Neural progenitor cell (in vitro differentiated cells): ENCODE measurements at places on chromosomes 3 and 15. TPM values are rescaled to one million over a fixed set of nuclear protein-coding genes. Genes with fewer than 3 reads are reported as not detected.

The COL8A1 gene
- total RNA-seq, result not detected in 2 replicates

The ETV5 gene
- total RNA-seq, result 12.5 and 16.3 TPM in 2 replicates

The THRB gene
- total RNA-seq, result 1.1 and 1.2 TPM in 2 replicates

The GNB4 gene
- 43.5 and 74.6 TPM in 2 replicates for total RNA-seq
